Thyroid gland (tissue), 4 donors: ENCODE measurements at places on chromosomes 7 and 10. TPM values are rescaled to one million over a fixed set of nuclear protein-coding genes. Genes with fewer than 3 reads are reported as not detected.

The HOXA1 gene
- 0.67 TPM for total RNA-seq

- no peak overlapping the region for H3K27ac ChIP-seq
- H3K27me3 ChIP-seq: no peaks in the 10 kb centered on the region
- no peaks in the 10 kb centered on the region for H3K36me3 ChIP-seq
- peak; percentile 59 for DNase-seq
Measured at GRCh38 chr10:3813986-3814837, 29.2 kb upstream of the KLF6 start.

GRCh38 chr10:86918022-86918471 is 39.4 kb downstream of the MMRN2 start:
- H3K36me3 ChIP-seq: peaks cover 39% of the 10 kb centered on the region
- H3K4me3 ChIP-seq: no peak overlapping the region
- no peak for DNase-seq
- no peaks in the 10 kb centered on the region for H3K4me1 ChIP-seq
- no peaks in the 10 kb centered on the region for H3K27me3 ChIP-seq

- H3K27me3 ChIP-seq: no peaks in the 10 kb centered on the region
- H3K4me1 ChIP-seq: no peaks in the 10 kb centered on the region
- no peak overlapping the region for H3K27ac ChIP-seq
- DNase-seq: no peak
- no peak overlapping the region for H3K4me3 ChIP-seq
Measured at GRCh38 chr10:25843551-25844170, 90.4 kb upstream of the MYO3A start.

DNA sequence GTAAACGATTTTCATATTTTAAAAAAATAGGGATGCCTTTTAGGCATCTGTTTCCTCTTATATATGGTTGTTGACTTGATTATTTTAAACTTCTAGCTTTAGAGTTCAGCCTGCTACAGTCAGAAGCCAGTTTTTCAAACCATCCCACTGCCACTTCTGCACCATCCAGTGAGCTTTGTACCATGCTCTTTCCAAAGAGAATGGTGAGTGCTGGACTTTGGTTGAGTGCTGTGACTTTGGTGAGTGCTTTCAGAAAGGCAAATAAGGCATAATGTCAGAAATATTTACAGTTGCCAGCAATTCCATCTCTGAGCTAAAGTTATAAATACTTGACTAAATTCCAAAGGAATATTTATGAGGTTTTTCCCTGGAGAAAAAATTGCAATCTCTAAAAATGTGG is 117.4 kb downstream of the IPMK start:
- no peaks in the 10 kb centered on the region for H3K27me3 ChIP-seq
- no peaks in the 10 kb centered on the region for H3K4me1 ChIP-seq
- DNase-seq: no peak
- no peak overlapping the region for H3K4me3 ChIP-seq
- no peak overlapping the region for H3K27ac ChIP-seq

The CPA4 gene
- not detected for total RNA-seq

DNA sequence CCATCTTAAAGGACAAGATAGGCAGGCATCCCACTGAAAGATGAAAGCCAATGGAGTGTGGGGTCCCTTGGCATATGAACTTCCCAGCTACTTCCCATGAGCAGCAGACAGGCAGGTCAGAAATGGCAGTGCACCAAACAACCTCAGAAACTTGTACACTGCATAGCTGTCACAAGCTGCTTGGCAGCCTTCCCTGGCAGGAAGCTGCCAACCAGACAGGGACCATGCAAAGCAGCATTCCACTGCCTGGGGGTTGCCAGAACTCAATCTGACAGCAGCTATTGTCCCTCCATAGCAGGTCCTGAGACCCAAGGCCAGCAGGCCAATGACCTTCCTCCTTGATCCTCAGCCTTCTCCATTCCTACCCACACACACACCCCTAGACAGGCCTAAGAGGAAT is 139.5 kb downstream of the PLCE1 start:
- H3K27ac ChIP-seq: peak overlapping the region; percentile 67
- H3K4me3 ChIP-seq: no peak overlapping the region
- peaks cover 12% of the 10 kb centered on the region for H3K4me1 ChIP-seq
- no peaks in the 10 kb centered on the region for H3K36me3 ChIP-seq

DNA sequence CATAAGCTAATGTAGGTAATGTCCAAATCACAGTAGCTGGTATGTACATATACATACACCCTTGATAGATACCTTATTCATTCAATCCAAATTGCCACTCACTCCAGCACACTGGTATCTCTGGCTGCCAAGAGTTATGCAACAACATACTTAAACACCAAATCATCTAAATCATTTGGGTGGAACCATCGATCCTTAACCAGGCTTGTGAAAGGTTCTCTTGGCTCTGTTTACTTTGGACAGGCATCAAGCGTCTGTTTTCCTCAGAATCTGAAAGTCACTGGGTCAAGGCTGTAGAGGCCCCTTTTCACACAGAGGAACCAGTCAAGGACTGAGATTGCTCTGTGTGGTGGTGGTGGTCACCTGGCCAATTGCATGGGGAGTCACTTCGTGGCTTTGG is 24.6 kb downstream of the JAZF1 start:
- DNase-seq: peak; percentile 9
- H3K27me3 ChIP-seq: no peaks in the 10 kb centered on the region
- H3K36me3 ChIP-seq: no peaks in the 10 kb centered on the region
- no peak overlapping the region for H3K27ac ChIP-seq
- peaks cover 28% of the 10 kb centered on the region for H3K4me1 ChIP-seq

The PDE6C gene
- total RNA-seq: not detected

GRCh38 chr7:37085600-37085999 is 361.3 kb upstream of the AOAH start:
- H3K36me3 ChIP-seq: no peaks in the 10 kb centered on the region
- H3K4me1 ChIP-seq: peaks cover 8% of the 10 kb centered on the region
- H3K27me3 ChIP-seq: no peaks in the 10 kb centered on the region
- H3K27ac ChIP-seq: no peak overlapping the region

DNA sequence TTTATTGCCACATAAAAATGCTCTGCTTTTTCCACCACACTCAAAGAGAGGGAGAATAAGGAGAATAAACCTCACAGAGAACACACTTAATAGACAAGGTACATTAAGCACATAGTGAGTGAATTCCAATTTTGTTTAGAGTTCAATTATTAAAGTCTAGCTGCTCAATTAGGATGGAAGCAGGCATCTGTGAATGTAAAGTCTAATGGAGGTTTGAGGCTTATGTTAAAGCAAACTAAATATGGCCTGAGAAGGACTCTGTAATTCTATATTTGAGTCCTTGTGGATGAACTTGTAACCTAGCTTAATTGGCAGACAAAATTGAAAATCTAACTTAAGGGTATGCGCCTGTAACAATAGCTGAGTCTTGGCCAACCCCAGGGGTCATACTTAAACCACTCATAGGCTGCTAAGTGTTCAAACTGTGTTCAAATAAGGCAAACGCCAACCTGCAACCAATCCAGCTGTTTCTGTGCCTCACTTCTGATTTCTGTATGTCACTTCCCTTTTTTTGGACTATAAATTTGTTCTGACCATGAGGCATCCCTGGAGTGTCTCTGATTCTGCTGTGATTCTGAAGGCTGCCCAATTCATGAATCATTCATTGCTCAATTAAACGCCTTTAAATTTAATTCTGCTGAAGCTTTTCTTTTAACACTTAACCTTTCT is 31.3 kb upstream of the NME8 start:
- no peaks in the 10 kb centered on the region for H3K4me1 ChIP-seq
- H3K27me3 ChIP-seq: no peaks in the 10 kb centered on the region
- no peak overlapping the region for H3K4me3 ChIP-seq
- H3K36me3 ChIP-seq: no peaks in the 10 kb centered on the region
- H3K27ac ChIP-seq: no peak overlapping the region
- DNase-seq: peak; percentile 2

DNA sequence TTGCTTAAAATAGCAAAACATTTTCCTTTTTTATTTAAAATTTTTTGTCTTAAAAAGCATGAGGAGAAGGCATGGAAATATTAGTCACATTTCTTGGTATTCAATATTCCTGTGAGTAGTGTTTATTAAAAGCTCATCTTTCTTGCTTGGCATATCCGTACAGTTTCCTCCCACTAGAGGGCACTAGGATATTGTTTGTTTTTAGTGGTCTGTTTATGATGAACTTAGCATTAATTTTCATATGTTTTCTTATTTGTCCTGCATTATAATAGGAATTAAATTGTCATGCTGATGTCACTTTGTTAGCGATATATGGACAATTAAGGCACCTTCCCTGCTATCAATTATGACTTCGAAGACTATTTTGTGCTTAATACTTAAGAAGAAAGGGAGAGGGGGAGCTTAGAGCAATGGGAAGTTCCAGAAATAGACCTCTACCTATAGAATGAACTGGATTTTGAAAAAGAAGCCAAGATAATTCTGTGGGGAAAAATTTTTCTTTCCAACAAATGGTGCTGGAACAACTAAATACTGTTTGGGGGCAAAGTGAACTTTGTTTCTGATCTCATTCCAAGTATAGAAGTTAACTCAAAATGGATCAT is 91.0 kb upstream of the STRIP2 start:
- no peaks in the 10 kb centered on the region for H3K27me3 ChIP-seq
- no peak overlapping the region for H3K4me3 ChIP-seq
- H3K27ac ChIP-seq: no peak overlapping the region
- H3K4me1 ChIP-seq: peaks cover 18% of the 10 kb centered on the region
- no peak for DNase-seq
- no peaks in the 10 kb centered on the region for H3K36me3 ChIP-seq

The C10orf90 gene
- total RNA-seq: 5.1 TPM

DNA sequence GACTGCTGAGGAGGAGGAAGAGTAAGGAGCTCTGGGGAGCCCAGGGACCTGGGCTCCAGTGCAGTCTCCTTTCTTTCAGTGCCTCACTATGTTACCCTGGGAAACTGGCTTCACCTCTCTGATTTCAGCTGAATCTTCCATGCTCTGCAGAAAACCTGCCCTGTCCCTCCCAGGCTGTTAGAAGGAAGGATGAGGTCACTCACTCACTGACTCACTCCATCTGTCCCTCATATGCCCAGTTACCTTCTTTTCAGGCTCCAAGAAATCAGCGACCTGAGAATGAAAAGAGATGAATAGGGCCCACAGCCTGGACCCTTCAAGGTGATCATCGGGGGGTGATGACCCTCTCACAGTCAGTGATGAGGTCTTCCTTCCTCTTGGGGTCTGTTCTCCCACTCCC is 481 bp downstream of the SFTPA2 start:
- DNase-seq: no peak
- no peak overlapping the region for H3K4me3 ChIP-seq

The TET1 gene
- total RNA-seq: 10.6 TPM

The NUTM2D gene
- total RNA-seq: 4.6 TPM
